ENCODE measurements at places on chromosomes 5 and 9.

DNA sequence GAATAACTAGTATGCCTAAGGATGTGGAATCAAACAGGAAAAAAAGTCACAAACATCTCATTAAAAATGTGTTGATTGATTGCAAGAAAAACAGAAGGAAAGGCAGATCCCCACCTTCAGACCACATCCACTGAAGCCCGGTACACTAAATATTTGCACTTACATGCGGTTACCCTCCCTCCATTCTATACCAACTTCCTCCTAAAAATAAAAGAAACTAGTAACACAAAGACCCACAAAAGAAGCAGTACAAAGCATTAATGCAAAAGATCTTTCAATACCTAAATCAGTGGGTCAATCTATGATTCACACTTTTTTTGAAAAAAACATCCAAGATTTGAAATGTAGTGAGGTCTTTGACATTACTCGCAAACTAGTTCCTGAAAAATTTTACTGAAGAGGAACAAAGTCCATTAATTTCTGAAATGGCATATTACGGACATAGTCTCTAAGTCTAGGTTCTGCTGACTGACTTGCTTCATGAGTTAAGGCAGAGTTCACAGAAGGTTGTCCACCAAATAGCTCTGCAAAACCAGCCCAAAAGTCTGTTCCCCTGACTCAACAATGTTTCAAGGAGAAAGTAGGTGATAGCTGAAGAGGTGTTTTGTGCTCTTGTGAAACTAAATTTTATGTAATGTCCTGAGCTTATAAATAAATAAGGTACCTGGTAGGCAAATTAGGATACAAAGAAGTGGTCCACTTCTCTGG, 100.7 kb downstream of the PAM start:
- no peak for DNase-seq

DNA sequence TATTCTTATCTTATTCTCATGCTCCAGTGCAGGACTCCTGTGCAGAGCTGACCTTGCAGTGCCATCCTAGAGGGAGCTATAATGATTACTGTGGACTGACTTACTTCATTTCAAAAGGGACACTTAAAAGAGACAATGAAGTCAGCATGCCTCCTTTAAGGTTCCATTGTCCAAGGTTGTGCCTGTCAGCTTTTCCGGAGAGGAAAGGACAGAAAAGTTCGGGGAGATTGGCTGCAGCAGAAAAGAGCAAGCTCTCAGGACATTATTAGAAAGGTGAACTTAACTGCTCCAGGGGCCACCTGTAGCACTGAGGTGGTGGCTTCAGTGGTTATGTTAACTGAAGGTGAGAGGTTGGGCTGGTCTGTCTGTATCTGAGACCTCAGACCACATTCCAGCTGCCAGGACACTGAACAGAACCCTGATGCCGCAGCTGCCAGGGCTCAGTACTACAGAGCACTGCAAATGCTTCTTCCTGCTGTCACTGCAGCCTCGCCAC, 112.9 kb downstream of the ST8SIA4 start:
- DNase-seq: no peak

- no peak for DNase-seq
Measured at GRCh38 chr5:99030906-99031440, 102.2 kb upstream of the CHD1 start.

- no peak for DNase-seq
Measured at GRCh38 chr9:130286781-130287428, 21.3 kb downstream of the HMCN2 start.

GRCh38 chr5:129499208-129499852, 39.2 kb downstream of the ADAMTS19 start:
- no peak for DNase-seq

DNA sequence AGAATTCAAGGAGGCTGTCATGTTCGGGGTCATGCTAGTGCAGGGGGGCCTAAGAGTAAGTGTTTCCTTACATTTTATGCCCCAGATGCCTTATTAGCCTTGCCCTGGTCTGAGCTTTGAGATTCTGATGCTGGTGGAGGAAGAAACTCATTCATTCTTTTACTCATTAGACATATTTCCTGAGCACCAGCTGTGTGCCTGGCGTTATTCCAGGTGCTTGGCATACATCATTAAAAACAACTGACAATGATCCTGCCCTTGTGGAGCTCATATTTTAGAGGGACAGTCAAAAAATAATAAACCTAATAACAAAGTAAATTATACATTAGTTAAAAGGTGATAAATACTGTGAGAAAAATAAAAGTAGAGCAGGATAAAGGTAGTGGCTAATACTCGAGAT, 138.9 kb upstream of the SGCD start:
- DNase-seq: no peak

DNA sequence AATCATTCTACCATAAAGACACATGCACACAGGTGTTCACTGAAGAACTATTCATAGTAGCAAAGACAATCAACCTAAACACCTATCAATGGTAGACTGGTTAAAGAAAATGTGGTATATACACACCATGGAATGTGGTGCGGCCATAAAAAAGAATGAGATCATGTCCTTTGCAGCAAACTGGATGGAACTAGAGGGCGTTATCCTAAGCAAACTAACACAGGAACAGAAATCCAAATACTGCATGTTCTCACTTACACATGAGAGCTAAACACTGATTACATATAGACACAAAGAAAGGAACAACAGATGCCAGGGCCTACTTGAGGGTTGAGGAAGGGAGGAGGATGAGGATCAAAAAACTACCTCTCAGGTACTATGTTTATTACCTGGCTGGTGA, 103.8 kb downstream of the DRD1 start:
- DNase-seq: no peak

DNA sequence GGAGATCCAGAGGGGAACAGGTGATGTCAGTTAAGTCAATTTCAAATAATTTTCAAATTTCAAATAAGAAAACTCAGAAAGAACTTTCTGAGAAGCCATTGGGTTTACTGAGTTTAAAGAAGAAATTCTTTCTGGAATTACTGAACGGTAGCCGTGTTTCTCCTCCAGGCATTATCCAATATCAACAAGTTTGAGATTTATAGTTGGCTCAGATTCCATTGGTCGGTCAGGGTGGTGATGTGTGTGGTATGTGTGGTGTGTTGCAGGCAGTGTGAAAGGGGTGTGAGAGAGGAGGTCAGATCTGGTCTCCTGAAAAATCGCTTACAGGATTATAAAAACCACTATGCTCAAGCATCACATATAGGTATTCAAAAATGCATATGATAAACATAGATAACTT, 60.1 kb downstream of the PDE4D start:
- DNase-seq: no peak

DNA sequence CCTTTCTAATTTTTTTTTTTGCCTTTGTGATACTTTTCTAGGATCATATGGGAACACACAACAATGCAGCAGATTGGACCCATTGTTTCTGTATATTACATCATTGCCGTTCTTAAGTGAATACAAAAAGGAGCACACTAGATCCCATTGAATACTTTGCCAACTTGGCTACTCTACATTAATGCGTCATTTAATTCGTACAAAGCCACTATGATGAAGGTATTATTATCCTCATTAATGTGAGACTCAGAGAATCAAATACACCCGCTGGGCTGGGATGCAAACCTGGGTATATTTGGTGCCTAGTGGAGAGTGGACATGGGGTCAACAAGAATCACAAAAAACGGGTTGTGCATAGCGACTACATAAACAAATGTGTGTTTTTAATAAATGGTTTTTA, 31.9 kb downstream of the OR2K2 start:
- no peak for DNase-seq

DNA sequence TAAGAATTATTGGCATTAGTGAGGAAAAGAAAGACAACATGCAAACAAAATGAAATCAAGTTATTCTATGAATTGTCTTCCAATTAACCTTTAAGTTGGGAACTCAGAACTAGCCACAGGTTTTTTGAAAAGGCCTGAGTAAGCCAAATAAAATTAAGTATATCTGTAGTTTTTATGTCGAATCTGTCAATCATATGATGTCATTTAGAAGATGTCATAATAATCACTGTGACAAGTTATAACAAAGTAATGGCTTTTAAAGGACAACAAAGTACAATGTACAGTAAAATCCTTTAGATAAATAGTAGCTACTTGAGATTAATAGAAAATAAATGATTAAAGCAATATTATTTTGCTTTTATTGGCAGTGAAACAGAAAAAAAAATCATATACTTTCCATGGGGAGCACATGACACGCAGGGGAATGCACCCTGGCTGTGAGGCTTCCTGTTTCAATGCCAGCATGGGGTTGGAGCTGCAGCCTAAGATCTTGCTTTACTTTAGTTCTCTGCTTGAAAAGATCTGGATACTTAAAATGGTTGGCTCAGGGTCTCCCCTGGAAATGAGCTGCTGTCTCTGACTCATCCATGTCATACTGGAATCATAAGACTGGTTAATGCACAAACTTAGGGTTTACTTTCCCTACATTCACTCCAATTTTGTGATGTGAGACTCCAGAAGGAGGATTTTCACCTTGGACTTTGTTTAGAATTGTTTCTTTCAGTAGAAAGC, 284.3 kb downstream of the TAF11L14 start:
- no peak for DNase-seq

DNA sequence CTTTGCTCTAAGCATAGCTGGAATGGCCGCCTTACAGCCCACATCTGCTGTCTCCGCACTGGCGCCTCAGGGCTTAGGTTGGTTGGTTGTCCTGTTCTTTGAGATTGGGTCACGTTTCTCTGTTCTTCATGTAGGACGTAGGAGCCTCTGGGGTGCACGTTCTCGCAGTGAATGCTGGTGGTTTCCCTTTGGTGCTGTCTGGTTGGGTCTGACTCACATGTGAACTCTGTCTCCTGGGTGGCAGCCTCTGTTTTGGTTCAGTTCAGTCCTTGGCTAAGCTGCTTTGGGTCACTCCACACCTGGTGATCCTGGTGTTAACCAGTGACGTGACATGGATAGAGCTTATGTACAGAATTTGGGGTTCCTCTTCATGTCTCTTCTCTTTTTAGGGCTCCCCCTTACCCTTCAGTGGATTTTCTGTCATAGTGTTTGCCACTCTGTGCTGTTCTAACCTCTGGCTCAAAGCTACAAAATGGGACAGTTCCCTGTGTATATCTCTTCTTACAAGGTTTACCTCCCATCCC, 12.6 kb upstream of the LPCAT1 start:
- no peak for DNase-seq

DNA sequence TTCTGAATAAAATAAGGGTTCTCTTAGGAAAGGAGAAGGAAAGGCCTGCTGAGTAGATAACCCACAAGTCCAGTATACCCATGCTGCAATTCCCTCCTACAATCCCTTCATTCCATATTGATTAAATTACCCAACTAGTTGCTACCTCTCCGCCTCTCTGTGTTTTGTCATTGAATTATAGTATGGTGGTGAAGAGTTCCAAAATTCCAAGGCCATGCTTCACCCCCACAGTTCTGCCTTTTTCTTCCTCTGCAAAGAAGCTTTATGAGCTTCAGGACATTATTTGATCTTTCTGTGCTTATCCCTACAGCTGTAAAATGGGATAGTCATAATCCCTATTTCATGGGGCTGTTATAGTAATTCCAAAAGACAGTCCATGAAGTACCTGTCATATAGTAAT, 215.6 kb downstream of the ACTL7B start:
- DNase-seq: no peak

DNA sequence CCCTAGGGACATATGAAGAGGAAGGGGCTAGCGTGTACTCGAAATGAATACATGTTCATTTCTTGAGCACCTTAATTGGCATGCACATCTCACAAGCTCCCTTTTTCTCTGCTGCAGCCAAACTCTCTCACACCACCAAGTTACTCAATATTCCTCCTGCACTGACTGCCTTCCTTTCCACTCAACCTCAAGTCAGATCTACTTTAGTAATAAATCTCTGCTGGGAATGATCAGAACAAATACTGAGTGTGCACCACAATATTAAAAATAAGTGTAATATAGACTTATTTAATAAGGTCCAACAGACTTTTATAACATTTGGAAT, 995.8 kb upstream of the WWC1 start:
- no peak for DNase-seq

DNA sequence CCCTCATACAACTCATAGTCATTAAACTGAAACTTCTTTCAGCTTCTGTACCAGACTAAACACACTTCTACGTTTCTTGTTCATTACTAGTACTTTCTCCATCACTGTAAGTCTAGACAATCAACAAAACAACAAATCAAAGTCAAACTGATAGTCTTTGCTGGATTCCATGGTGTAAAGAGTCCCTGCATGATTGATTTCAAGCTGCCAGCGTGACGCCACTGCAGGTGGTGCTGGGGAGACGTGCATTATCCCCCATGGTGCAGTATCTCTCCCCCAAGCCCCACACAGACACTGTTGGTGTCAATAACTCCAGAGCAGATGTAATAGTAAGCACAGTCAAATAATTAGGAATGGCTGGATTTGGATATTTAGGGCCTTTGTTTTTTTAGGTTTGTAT, 10.7 kb upstream of the SLC2A8 start:
- no peak for DNase-seq

GRCh38 chr5:91599863-91600262, 216.7 kb upstream of the ARRDC3 start:
- DNase-seq: no peak

DNA sequence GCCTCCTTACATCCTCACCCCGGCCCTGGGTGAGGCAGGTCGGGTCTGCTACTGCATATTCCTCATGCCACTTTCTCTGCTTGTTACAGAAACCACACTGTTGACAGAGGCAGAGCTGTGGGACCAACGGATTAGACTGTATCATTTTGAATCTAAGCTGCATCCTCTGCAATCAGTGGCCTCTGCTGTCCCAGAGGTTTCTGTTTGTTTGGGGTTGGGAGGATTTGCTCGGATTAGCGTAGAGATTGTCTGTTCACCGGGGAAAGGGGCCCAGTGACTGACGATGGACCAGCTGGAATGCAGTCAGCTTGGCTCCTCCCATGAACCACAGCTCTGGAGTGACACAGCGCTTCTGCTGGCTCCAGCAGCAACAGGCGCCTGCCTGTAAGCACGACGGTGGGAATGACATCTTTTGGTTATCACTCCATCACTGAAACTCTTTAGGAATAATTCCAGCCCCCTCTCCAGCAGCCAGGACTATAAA, 37.3 kb upstream of the ADRA1B start:
- no peak for DNase-seq

GRCh38 chr5:55387865-55388264, 80.1 kb downstream of the MTREX start:
- DNase-seq: no peak

- no peak for DNase-seq
Measured at GRCh38 chr5:111582451-111582850, 70.1 kb upstream of the STARD4 start.

GRCh38 chr9:121288673-121289025, 20.7 kb downstream of the GSN start:
- DNase-seq: no peak

- DNase-seq: no peak
Measured at GRCh38 chr5:66475731-66476130, 120.5 kb upstream of the MAST4 start.

DNA sequence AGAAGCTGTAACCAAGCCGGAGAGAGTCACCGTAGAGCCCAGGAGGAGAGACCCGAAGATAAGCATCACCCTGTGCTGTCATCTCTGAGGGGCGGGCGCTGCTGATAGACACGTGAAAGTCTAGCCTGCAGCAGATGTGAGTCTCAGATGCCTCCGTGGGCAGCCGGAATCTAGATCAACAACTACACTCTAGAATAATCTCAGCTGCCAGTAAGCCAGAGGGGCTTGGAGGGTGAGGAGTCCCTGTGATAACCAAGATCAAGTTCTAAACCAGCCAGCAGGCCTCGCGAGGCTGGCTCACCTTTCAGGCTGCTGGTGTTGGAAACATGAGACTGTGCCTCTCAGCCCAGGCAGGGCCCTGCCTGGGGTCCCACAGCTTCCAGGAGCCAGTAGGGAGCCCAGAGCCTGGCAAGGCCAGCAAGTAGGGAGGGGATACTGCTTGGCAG, 54.1 kb downstream of the DAPK1 start:
- DNase-seq: no peak

GRCh38 chr5:151257731-151258181, 4.8 kb downstream of the GM2A start:
- DNase-seq: no peak

GRCh38 chr9:13144166-13144775, 135.2 kb downstream of the MPDZ start:
- DNase-seq: no peak

All from thoracic aorta (tissue), 2 donors.